Hypothalamus (tissue), 51 donors: ENCODE measurements at places on chromosomes 2 and 18.

DNA sequence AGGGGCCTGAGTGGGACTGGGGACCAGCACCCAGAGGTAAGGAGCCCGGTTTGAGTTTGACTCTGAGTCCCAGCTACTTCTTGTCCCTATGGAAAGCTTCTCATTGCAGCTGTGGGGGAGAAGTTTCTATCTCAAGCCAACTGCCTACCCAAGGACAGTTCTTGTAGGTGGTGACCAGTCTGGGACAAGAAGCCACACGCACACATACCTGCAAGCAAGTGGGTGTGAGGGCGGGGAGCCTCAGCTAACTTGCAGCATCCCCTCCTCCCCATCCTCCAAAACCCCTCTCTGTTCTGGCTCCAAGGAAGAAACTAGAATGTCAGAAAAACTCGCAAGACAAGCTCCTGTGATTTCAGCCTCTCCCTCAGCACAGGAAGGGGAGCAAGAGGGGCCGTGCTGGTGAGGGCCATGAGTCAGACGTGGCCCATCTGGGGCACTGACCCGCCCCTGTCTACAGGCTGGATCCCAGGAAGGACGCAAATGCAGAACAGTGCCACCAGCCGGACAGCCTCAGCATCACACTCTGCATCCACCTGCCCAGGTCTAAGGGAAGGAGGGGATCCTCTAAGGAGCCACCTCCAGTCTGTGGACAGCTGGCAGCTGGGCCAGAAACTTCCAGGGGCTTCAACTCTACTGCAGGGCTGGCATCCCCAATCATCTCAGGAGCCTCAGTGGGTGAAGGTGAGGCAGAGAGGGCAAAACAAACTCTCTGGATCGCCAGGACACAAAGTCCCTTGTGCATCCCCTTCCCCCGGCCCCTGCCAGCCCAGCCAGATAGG lies 103.4 kb downstream of the TNS1 start:
- no peak for DNase-seq

GRCh38 chr2:151999053-151999452 lies 99.8 kb downstream of the CACNB4 start:
- DNase-seq = no peak

GRCh38 chr2:237291138-237291792 lies 122.7 kb downstream of the COL6A3 start:
- peak; percentile 31 for DNase-seq

GRCh38 chr2:144941743-144942488 lies 422.0 kb upstream of the ZEB2 start:
- no peak for DNase-seq

- DNase-seq = no peak
Measured at GRCh38 chr2:161234627-161235026, 73.6 kb upstream of the PSMD14 start.

DNA sequence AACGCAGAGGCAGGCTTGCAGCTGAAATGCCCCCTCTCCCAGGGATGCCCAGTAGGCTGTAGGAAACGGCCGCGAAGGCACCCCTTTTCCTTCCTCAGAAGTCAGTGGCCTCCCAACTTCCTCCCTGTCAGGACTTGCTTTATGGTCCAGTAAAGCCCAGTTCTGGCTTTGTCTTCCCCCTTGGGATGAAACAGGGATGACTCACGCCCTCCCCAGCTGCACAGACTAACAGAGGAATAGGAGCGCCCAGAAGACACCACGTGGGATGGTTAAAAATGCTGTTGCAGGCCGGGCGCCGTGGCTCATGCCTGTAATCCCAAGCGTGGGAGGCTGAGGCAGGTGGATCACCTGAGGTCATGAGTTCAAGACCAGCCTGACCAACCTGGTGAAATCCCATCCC lies 6.9 kb downstream of the CREG2 start:
- DNase-seq = no peak

DNA sequence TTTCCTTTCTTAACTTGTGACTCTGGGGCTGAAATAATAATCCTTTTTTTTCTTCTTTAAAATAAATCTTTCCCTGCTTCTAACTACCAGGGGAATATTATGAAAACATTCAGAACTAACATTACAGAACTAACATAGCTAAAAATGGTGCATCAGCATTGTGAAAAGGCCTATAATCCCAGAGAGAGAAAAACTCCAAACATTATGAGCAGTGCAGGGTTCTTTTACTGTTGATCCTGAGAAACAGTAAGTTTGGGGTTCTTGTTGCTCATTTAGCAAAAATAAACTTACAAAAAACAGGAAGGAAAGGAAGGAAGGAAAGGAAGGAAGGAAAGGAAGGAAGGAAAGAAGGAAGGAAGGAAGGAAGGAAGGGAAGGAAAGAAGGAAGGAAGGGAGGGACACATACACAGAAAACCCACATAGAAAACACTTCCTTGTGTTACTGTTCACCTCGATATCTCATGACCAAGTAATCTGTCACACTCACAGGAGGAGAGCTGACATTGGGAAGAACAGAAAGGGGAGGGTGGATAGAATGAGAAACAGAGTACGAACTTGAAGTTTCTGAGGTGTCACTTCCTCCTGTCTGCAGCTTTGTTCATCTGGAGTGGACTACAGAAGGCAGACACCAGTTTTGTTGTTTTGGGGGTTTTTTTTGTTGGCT lies 18.4 kb upstream of the PIK3C3 start:
- DNase-seq = no peak

- DNase-seq = no peak
Measured at GRCh38 chr2:84486441-84487115, 27.5 kb upstream of the SUCLG1 start.

DNA sequence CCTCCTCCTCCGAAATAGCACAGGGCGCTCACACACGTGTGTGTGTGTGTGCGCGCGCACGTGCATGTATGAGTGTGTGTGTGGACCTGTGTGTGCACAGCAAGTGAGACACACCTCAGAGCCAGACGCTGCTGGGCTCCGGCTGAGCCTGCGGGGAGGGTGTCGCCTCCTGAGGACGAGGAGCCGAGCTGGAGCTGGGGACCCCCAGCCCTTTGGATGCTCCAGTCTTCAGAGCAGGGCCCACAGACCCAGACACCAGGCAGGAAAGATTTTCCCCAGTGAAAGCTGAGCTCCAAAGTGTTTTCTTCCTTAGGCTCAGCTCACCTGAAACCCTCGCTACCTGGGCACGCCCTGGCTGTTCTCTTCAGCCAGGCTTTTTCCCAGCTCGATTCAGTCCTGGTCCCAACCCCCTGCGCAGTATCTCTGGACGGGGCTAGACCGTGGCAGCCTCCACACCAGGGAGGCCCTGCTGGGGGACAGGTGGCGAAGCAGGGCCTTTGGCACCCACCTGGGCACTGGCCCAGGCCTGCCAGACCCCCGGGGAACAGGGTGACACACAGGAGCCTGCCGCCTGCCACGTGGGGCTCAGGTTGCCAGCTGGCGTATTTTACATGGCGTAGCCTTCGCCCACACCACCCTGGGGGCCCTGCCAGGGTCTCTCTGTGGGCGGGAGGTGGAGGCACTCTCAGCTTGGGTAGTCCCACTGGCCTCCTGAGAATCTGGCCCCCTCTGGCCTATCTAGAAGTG lies 36.2 kb downstream of the PDIA6 start:
- DNase-seq = no peak
